ENCODE measurements at places on chromosomes 1 and 21.
A peak's percentile ranks its signal among the peaks of the same experiment; 100 is the strongest.

GRCh38 chr1:183032122-183032921, 9.1 kb downstream of the LAMC1 start:
- no peak for DNase-seq

- no peak for DNase-seq
These were observed 14.9 kb downstream of the SELL start for GRCh38 chr1:169696273-169697100.

DNA sequence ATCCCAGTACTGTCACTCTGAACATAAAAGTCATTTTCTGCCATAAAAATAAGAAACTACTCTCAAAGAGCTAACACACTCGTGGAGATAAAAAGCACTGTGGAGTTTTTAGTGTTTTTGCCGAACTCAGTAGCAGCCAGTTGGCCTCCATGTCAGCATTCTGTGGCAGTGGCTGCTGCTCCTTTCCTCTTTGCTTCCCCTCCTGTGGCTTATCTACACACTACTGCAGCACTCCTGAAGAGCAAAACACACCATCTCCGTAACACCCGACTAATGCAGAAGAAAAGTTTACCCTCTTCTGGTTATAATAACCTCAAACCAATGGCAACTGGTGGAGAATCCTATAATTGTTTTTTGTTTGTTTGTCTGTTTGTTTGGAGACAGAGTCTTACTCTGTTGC, 44.9 kb downstream of the RAB3GAP2 start:
- no peak for DNase-seq

- no peak for DNase-seq
These were observed 19.5 kb upstream of the HLCS start for GRCh38 chr21:36985751-36986594.

GRCh38 chr1:1200876-1201810, 5.2 kb downstream of the TNFRSF18 start:
- DNase-seq = peak; percentile 79

DNA sequence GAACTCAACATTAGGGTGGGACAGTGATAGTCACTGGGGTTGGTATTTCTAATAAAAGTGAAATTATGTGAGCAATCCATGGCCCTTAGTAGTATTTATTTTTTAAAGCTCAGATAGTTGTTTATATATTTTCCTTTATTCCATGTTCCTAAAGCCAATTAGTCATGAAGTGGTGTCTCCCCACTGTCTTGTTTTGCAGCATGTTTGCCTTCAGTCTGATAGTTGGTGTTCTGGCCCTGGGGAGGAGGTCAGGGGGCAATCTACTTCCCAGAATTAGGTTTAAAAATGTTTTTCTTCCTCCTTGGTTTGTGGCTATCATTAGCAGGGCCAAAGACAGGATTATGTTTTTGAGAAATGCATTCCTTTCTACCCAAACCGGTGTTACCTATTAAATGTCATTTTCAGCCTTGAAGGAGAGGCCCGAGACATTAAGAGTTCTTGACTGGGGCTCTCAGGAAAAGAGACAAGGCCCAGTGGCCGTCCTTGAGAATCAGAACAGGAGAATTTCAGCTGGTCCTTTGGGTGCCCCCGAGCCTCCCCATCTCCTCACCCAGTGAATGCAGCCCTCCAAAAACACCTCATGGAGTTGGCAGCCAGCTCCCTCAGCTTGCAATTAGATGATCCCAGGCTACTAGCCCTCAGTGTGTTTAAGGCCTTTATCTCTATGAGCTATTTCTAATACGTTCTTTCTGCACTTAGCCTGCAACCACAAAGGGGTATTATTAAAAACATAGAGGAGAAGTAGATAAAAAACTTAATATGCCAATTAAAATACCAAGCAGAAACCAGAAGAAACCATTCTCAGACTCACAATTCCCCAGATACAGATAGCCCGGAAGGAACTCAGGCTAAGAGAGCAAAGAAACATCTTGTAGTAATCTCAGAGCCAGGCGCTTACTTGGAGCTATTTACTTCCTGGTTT, 71.3 kb upstream of the NGF start:
- no peak for DNase-seq

DNA sequence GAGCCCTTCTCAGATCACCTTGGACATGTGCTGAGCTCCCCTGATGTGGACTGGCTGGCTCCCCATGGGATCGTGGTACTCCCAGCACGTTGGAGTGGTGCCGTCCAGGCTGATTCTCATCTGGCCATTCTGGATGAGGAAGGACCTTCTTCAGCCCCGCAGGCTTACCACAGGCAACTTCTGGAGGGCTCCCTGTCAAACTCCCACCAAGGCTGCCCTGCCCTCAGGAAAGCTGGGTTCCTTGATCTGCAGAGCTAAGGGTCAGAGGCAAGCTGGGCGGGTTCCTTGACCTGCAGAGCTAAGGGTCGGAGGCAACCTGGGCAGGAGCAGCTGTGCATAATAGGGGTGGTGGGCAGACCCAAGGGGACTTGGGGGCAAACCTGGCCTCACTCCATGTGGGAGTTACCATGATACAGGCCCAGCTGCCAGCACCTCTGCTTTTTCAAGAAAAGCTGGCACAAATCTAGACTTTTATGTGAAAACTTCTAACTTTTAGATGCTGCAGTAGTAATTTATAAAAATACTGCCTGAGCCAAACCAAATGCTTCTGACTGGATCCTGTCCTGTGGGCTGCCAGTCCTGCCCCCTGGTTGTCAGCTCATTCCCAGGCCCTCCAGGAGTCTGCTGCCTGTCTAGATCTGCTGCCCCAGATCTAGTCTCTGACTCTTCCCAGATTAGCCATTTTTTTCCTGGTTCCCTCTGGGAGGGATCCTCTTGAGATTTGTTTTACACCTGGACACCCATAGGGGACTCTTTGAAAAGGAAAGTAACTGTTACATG, 5.6 kb upstream of the THEM5 start:
- DNase-seq = no peak

GRCh38 chr21:45573452-45574035, 31.3 kb upstream of the SLC19A1 start:
- no peak for DNase-seq

- DNase-seq = no peak
These were observed 522.8 kb downstream of the LMO4 start for GRCh38 chr1:87851490-87851889.

- no peak for DNase-seq
These were observed 2.4 kb upstream of the FAM110D start for GRCh38 chr1:26156285-26157038.

GRCh38 chr1:87739704-87740103, 411.0 kb downstream of the LMO4 start:
- no peak for DNase-seq

DNA sequence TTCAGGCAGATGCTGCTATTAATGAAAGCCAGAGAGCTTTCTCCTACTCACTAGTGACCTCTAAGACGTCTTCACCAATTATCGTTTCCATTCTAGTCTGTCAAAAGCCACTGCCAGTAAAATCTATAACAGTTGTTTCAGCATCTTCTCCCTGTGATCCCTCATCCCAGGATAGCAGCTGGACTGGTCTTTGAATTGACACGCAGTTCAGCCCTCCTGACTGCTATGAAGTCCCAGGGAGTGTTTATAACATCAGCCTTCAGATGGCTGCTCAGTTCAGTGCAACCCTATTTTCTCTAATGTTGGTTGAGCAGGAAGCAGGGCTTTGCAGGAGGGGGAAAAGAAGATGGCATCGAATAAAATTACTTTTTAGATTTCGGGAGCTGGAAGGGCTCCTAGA, 23.6 kb upstream of the MARK1 start:
- DNase-seq = no peak

- no peak for DNase-seq
These were observed 133.6 kb downstream of the EIF4G3 start for GRCh38 chr1:21042929-21043605.

GRCh38 chr1:38045401-38046332, 926 bp downstream of the POU3F1 start:
- DNase-seq = no peak

GRCh38 chr1:1371364-1371745, 3.7 kb downstream of the AURKAIP1 start:
- DNase-seq = no peak

GRCh38 chr1:229751610-229752009, 125.6 kb downstream of the URB2 start:
- no peak for DNase-seq

DNA sequence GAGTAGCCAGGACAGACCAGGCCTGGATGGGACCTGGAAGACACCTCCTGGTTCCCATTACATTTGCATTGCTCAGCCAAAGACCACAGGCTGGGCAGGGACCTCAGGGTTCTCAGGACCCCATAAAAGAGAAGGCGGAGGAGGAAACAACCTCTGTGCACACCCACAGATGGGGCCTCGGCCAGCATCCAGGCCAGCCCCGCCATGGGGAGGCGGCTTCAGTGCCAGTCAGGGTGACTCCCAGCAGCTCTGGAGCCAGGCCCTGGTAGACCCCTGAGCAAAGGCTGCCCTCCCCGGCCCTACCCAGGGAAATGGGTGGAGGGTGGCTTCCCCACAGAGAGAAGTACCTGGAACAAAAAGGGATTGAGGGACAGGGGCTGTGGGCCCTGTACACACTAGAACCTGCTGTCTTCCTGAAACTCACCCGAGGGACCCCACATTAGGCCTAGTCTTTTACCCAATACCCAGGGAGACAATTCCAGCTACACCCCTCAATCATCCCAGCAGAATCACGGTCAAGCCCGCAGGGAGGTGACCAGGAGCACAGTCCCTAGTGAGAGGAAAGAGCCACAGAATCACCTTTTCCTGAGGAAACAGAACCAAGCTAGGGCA, 64.5 kb downstream of the PSMG1 start:
- DNase-seq = no peak
